Forelimb muscle (tissue), 1 donor: ENCODE measurements at places on chromosomes 13 and 19.

GRCh38 chr13:79837741-79838450 is 356.9 kb downstream of the NDFIP2 start:
- no peak for DNase-seq

GRCh38 chr19:40598918-40599307 is 2.3 kb upstream of the LTBP4 start:
- DNase-seq: no peak

- no peak for DNase-seq
Observed at GRCh38 chr19:39111593-39112199, 13.9 kb upstream of the PAK4 start.

- no peak for DNase-seq
Observed at GRCh38 chr19:8388612-8388958, 1.6 kb upstream of the RAB11B start.
